ENCODE measurements at places on chromosomes 13 and 19.

DNA sequence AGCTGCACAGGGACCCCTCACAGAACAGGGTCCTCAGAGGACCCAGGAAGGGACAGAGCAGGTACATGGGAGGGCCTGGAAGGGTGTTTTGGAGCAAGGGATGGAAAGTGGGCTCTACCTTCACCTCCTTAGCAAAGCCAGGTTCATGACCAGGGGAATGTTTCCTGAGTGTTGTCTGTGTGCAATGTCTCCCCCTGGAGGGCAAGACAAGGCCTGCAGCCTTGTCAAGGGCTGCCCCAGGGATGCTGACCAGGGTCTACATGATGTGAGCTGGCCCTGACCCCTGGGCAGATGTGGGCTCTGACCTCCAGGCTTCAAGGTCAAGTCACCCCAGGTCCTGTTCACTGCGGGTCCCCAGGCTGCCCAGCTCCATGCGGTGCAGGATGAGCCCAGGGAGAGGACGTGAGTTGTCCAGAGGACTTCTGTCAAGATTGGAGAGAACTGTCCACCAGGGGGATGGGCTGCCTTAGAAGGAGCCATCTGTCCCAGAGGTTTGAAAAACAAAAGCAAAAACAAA, 1.0 kb upstream of the CEACAM1 start:
- H3K27ac ChIP-seq, result peak overlapping the region; percentile 68
- DNase-seq, result peak; percentile 72
- peaks cover 25% of the 10 kb centered on the region for H3K4me1 ChIP-seq
- peak overlapping the region; percentile 70 for H3K4me3 ChIP-seq

DNA sequence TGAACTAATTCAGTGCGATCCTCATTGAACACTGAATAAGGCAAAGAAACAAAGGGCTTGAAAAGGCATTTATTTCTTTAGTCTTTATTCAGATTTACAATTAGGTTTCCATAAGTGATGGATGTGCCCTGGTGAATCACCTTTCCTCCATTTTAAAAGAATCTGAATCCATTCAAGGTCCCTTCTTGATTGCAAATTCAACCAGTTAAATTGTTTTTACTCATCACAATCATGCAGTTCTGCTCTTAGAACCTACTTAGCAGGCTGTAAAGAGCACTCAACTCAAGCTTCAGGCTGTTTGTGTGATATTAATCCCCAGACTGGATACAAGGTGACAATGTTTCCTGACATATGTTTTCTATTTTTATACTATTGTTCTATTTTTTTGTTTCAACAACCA, 321.0 kb downstream of the TBC1D4 start:
- H3K4me3 ChIP-seq, result no peak overlapping the region
- H3K4me1 ChIP-seq, result no peaks in the 10 kb centered on the region
- H3K27me3 ChIP-seq, result peaks cover 6% of the 10 kb centered on the region
- no peaks in the 10 kb centered on the region for H3K36me3 ChIP-seq

DNA sequence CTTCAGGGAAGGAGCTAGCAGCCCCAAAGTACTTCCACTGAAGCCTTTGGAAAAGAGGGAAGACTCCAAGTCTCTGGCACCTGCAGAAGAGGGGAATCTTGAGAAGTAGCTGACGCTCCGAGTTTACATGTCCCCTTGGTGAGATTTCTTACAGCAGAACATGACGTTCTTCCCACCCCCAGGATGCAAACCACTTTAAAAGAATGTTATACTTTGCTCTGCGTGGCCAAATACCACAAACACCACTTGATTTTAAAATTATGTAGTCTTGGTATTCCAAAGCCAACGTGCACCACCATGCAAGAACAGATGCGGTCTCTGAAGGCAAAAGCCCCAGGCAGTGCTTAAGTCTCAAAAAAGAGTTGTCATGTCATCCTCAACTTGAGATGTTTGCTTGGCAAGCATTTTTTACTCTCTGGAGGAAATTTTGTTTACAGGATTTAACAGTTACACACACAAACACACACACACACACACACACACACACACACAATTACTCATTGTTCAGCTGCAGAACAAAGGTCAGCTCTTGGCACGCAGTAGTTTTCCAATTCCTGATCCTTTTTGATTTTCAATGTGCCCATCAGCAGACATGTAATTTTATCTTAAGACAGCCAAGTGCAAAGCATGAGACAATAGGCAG, 106.1 kb downstream of the RGCC start:
- H3K27me3 ChIP-seq, result no peaks in the 10 kb centered on the region
- peaks cover 19% of the 10 kb centered on the region for H3K4me1 ChIP-seq
- no peak overlapping the region for H3K27ac ChIP-seq
- DNase-seq, result no peak
- H3K4me3 ChIP-seq, result no peak overlapping the region
- peaks cover under 1% of the 10 kb centered on the region for H3K36me3 ChIP-seq

GRCh38 chr19:35417713-35418534, 30.1 kb upstream of the FFAR2 start:
- H3K36me3 ChIP-seq, result no peaks in the 10 kb centered on the region
- no peak for DNase-seq
- peaks cover 4% of the 10 kb centered on the region for H3K4me1 ChIP-seq
- no peak overlapping the region for H3K4me3 ChIP-seq

DNA sequence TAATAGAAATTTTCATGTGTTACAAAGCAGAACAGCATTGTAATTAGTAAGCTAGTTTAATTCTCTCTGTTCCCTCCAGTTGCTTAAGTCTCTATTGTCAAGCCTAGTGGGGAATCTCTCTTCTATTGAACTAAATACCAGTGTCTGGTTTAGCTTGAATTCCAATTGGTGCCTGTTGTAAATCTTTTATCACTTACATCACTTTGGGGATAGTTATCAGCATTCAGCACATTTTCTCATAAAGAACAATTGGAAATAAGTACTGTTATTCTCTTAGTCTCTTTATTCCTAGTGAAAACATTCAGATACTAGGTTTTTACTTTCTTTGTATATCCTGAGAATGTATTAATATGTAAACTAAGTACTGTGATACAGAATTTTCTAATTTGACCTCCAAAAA, 25.2 kb downstream of the IPO5 start:
- H3K36me3 ChIP-seq, result peaks cover 39% of the 10 kb centered on the region
- peak overlapping the region; percentile 99 for H3K4me3 ChIP-seq
- no peaks in the 10 kb centered on the region for H3K27me3 ChIP-seq
- peaks cover 50% of the 10 kb centered on the region for H3K4me1 ChIP-seq
- H3K27ac ChIP-seq, result no peak overlapping the region

- H3K27me3 ChIP-seq, result no peaks in the 10 kb centered on the region
- H3K4me3 ChIP-seq, result no peak overlapping the region
- no peak for DNase-seq
- H3K27ac ChIP-seq, result no peak overlapping the region
- peaks cover 31% of the 10 kb centered on the region for H3K36me3 ChIP-seq
These were observed 23.5 kb downstream of the SLC7A1 start for GRCh38 chr13:29571876-29572570.

GRCh38 chr19:41911889-41912731, 16.1 kb downstream of the ERFL start:
- H3K4me3 ChIP-seq, result peak overlapping the region; percentile 4
- peaks cover 2% of the 10 kb centered on the region for H3K36me3 ChIP-seq
- no peak for DNase-seq
- peaks cover 13% of the 10 kb centered on the region for H3K4me1 ChIP-seq
- no peak overlapping the region for H3K27ac ChIP-seq

GRCh38 chr13:48232420-48233045, 473 bp upstream of the ITM2B start:
- no peaks in the 10 kb centered on the region for H3K27me3 ChIP-seq
- peak overlapping the region; percentile 92 for H3K27ac ChIP-seq
- peaks cover 67% of the 10 kb centered on the region for H3K4me1 ChIP-seq
- DNase-seq, result no peak

GRCh38 chr19:34269489-34269888, 15.1 kb downstream of the GARRE1 start:
- H3K27me3 ChIP-seq, result no peaks in the 10 kb centered on the region
- H3K27ac ChIP-seq, result peak overlapping the region; percentile 93
- H3K36me3 ChIP-seq, result peaks cover 12% of the 10 kb centered on the region
- H3K4me1 ChIP-seq, result peaks cover 57% of the 10 kb centered on the region

DNA sequence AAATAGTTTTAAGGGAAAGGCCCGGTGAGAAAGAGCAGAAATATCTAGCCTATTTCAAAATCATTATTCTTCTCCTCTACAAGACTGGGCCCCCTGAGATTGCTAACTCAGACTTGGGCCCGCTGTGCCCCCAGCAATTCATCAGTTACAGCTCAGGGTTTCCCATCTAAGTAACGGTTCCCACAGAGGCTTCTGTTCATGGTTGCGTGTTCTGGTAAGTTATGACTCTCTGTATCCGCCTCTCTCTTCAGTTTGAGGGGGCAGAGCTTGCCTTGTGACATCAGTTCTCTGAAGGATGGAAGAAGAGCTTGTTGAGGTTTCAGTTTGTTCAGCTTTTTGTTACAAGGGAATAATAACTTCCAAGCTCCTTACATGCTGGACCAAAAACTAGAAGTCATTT, 11.6 kb downstream of the ZNF57 start:
- no peaks in the 10 kb centered on the region for H3K27me3 ChIP-seq
- peaks cover 29% of the 10 kb centered on the region for H3K4me1 ChIP-seq
- H3K36me3 ChIP-seq, result peaks cover 48% of the 10 kb centered on the region
- no peak for DNase-seq
- H3K4me3 ChIP-seq, result peak overlapping the region; percentile 7

DNA sequence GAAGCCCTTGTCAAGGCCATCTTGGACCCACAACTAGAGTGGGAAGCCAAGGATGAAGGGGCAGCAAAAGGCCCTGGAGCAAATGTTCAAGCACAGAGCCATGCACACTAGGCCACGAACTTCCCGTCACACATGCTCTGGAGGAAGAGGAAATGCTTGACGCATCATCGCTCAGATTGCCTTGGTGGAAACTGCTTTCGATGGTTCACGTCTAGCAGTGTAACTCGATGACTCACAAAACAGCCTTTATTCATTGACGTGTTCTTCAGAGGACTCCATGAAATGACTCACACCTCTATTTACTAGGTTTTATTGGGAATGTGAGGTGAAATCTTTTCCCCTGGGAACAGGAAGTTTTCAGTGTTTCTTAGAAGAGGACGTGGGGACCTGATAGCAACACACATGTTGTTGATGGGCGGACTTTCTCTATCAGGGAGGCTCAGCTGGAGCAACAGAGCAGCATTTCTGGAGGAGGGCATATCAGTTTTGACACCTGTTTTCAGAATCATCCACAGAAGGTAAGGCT, 79.8 kb upstream of the FLT1 start:
- no peak overlapping the region for H3K4me3 ChIP-seq
- H3K36me3 ChIP-seq, result no peaks in the 10 kb centered on the region
- H3K27ac ChIP-seq, result peak overlapping the region; percentile 72

DNA sequence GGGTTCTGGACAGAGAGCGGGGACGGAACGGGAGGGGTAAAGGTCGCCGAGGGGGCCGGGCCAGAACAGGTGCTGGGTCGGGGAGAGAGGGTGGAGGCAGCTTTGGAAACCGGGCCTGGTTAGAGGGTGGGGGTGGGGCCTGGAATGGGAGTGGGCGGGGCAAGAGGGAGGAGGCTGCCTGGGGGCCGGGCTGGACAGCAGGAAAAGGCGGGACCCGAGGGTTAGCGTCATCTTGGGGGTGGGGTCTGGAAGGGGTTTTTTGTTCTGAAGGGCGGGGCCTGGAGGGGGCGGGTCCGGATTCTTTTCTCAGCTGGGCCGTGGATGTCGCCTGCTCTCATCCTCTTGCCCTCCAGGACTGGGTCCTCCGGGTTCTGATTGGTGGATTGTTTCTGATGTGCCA, 4.3 kb upstream of the ZNF813 start:
- peaks cover 8% of the 10 kb centered on the region for H3K4me1 ChIP-seq
- DNase-seq, result peak; percentile 10

GRCh38 chr19:18338541-18338940, 1.9 kb upstream of the PGPEP1 start:
- no peak overlapping the region for H3K27ac ChIP-seq
- DNase-seq, result no peak
- H3K4me3 ChIP-seq, result no peak overlapping the region
- peaks cover 19% of the 10 kb centered on the region for H3K4me1 ChIP-seq

GRCh38 chr13:66803808-66804456, 426.2 kb downstream of the PCDH9 start:
- H3K4me3 ChIP-seq, result no peak overlapping the region
- H3K36me3 ChIP-seq, result no peaks in the 10 kb centered on the region
- no peaks in the 10 kb centered on the region for H3K27me3 ChIP-seq
- no peaks in the 10 kb centered on the region for H3K4me1 ChIP-seq
- H3K27ac ChIP-seq, result no peak overlapping the region

- no peaks in the 10 kb centered on the region for H3K4me1 ChIP-seq
- no peak overlapping the region for H3K4me3 ChIP-seq
- H3K36me3 ChIP-seq, result no peaks in the 10 kb centered on the region
- H3K27ac ChIP-seq, result no peak overlapping the region
These were observed 185.9 kb downstream of the NALCN start for GRCh38 chr13:101230271-101230890.

DNA sequence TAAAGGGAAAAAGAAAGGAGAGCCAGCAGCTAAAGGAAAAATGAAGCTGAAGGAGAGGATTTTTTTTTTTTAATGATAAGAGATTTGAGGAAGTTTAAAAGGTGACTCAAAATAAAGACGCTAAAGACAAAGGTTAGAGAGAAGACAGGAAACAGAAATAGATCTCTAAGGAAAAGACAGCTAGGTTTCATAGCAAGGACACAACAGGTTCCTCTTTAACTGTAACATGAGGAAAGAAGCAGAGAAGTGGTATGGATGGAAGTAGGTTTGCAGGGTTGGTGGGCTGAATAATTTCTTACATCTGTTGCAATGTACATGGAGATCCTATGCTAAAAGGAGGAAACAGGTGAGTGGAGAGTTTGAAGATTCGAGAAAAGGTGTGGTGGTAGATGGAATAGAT, 107.5 kb downstream of the MYCBP2 start:
- DNase-seq, result no peak
- no peak overlapping the region for H3K27ac ChIP-seq
- H3K27me3 ChIP-seq, result no peaks in the 10 kb centered on the region
- peaks cover 13% of the 10 kb centered on the region for H3K4me1 ChIP-seq
- H3K4me3 ChIP-seq, result no peak overlapping the region
- peaks cover 36% of the 10 kb centered on the region for H3K36me3 ChIP-seq

DNA sequence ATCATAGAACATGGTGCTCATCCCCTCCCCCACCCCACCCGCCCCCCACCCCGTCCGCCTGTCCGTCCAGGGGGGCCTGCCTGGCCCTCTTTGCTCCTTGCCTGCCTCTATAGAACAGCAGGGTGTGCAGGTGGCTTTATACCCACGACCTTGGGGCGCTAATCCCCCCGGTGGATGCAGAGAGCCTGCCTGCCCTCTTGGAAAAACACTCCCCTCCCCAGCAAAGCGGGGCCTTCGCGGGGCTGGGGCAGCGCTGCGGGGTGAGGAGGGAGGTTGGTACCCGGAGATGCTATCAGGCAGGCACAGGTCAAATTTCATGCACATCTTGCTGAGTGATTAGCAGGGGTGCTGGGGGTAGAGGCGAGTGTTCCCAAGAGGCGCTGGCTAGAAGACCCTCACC, 21.9 kb downstream of the RFX1 start:
- H3K27me3 ChIP-seq, result no peaks in the 10 kb centered on the region
- no peak overlapping the region for H3K27ac ChIP-seq
- DNase-seq, result no peak
- H3K36me3 ChIP-seq, result peaks cover 6% of the 10 kb centered on the region
- H3K4me1 ChIP-seq, result peaks cover 59% of the 10 kb centered on the region

Data from activated naive CD8-positive, alpha-beta T cell treated with anti-CD3 and anti-CD28 coated beads, Interleukin-2, amount 50 U/mL, for 24 hours (primary cell).